Hematopoietic multipotent progenitor cell treated with erythropoietin and hydrocortisone succinate and interleukin-3 and kit ligand, for 8 days (in vitro differentiated cells): ENCODE measurements at places on chromosomes 2 and 18.

- no peak for DNase-seq
Measured at GRCh38 chr2:64685430-64685829, 31.7 kb upstream of the SERTAD2 start.

DNA sequence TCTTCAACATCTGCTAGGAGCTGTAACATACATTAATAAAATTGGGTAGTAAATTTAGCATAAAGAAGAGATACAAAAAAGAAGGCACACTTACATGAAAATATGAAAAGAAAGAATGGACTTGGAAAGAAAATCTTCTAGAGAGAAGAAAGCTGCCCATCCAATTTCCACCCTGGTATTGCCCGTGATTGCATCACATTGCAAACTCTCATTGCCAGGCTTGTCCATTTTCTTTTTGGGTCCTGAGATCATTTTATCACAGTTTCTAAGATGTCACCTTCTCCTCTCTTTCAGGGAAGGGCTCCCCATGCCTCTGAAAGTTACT, 321.5 kb downstream of the RND3 start:
- no peak for DNase-seq

- no peak for DNase-seq
Measured at GRCh38 chr2:37615804-37616676, 55.4 kb downstream of the CDC42EP3 start.

GRCh38 chr2:104862058-104862941, 8.4 kb downstream of the POU3F3 start:
- no peak for DNase-seq

DNA sequence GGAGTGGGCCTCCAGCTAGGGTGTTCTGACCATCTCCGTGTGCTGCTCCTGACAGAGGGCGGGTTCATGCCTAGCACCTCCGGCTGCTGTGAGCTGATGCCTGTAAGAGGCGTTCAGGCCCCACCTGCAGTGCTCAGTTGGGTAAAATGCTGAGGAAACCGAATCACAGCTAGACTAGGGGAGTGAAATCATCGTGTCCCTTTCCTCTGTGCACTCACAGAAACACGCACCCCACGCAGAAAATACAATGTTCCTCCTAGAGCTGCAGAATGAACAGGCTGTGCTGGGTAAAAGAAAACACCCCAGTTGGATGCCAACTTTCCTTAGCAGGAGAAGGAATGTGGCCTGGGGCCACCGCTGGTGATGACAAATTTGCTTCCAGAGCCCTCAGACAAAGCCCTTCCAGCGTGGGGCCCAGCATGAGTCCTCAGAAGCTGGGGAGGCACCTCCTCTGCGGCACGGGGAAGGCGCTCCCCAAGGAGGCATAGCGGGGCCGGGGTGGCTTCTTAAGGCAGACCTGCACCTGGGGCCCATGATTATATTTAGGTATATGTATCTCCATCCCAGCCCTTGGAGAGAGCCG, 16.3 kb upstream of the ARHGEF4 start:
- DNase-seq: no peak

GRCh38 chr2:197372592-197372991, 62.0 kb upstream of the ANKRD44 start:
- DNase-seq: no peak

GRCh38 chr2:196389670-196390069, 218.3 kb upstream of the STK17B start:
- no peak for DNase-seq

DNA sequence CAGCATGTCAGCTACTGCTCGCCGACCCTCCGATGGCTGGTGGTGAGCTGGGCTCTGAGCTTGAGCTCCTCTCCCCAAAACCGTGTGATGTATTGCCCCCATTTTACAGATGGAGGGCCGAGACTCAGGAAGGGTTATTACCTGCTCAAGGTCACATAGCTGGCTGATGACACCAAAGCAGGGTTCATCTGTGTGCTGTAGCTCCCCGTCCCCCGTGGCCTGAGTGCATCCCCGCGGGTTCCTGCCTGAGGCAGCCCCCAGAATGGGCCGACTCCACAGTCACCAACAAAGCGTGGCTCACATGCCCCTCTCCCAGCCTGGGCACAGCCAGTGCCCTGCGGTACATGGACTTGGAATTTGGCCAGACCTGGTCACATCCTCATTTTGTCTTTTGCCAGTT, 198.6 kb downstream of the TFCP2L1 start:
- no peak for DNase-seq

DNA sequence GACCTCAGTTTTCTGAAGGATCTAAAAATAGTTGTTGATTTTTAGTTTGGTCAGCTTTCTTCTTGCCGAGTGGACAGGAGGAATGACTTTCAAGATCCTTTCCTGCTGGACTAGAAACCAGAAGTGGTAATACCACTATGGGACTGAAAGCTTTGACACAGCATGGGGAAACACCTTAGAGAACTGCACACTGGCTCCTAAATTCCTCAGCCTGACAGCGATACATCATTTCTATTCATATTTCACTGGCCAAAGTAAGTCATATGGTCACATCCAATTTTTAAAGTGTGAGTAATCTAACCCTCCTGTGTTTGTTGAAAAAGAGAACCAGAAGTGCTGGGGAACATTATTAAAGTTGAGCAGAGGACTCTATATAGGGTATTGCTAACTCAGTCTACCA, 244.7 kb upstream of the MMADHC start:
- DNase-seq: no peak

DNA sequence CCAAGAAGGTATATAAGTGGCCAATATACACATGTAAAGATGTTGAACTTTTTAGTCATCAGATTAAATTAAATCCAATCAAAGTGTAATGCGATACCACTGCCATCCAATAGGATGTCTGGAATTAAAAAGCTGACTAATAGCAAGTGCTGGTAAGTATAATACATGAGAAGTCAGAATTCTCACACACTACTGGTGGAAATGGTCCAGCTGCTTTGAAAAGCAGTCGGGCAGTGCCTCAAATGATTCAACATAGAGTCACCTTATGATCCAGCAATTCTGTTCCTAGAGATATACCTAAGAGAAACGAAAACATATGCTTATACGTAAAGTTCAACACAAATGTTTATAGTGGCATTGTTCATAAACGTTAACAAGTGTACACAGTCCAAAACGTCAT, 124.1 kb upstream of the MYT1L start:
- no peak for DNase-seq

DNA sequence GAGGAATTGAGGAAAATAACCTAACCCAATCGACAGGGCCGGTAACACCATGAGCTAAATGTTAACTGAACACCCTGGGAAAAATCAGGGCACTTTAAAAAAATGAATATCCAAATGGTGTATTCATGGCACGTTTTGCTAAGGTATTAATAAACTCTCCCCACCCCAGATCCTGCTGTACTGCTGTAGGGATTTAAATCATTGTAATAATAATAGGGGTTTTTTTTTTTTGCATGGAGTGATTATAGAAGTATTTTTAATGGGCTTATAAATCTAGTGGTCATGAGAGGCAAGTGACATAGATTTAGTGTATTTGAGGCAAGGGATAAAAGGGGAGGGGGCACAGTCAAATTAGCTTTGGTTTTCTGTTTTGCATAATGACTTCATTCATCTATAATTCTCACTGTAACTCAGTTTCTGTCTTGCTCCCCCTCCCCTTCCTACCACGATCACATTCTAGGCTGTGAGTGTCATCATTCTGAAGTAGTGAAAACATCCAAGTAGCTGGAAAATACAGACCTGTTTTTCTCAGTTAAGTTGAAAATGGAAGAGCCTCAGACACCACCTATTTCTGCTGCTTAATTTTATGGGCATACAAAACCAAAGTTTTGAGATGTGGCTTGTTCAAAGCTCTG, 18.2 kb upstream of the MGAT5 start:
- DNase-seq: no peak

GRCh38 chr2:234981197-234982095, 29.6 kb downstream of the SH3BP4 start:
- DNase-seq: no peak

DNA sequence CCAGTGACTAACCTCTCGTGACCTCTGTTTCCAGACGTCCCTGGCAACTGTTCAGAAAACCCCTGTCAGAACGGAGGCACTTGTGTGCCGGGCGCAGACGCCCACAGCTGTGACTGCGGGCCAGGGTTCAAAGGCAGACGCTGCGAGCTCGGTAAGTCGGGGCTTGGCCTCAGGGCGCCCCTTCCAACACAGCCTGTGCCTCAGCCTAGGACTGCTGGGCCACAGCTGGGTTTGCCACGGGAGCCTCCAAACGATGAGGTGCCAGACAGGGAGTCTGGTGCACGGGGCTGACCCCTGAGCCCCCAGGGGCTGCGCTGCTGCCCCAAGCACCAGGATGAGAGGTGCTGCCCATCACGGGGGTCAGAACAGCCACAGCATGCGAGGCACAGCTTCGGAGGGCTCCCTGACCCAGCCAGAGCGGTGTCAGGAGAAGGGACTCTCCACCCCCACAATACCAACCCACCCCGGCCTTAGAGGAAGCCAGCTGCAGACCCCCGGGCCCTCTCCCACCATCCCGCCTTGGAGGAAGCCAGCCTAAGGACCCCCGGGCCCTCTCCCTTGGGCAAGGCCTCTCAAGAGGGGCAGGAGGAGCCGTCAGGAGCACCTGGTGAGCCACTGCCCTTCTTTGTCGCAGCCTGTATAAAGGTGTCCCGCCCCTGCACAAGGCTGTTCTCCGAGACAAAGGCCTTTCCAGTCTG, 20.3 kb downstream of the MTERF4 start:
- DNase-seq: no peak

DNA sequence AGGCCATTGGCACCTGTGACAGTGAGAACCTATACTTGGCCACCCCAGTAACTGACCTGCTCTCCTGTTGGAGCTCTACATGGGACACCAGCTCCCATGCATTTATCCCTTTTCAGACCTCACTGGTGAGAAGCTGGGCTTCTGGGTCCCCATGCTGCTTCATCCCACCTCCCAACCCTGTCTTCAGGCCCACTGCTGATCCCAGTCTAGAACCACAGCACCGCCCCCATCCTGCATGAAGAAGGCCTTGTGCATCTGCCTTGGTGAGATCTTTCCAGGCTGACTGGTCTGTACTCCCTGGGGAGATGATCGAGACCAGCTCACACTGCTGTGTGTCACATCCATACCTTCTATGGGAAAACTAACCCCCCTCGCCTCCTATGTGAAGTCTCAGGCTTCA, 22.7 kb downstream of the TTC32 start:
- DNase-seq: no peak
